Non-pigmented ciliary epithelial cell (primary cell): ENCODE measurements at places on chromosomes 1 and 21.

DNA sequence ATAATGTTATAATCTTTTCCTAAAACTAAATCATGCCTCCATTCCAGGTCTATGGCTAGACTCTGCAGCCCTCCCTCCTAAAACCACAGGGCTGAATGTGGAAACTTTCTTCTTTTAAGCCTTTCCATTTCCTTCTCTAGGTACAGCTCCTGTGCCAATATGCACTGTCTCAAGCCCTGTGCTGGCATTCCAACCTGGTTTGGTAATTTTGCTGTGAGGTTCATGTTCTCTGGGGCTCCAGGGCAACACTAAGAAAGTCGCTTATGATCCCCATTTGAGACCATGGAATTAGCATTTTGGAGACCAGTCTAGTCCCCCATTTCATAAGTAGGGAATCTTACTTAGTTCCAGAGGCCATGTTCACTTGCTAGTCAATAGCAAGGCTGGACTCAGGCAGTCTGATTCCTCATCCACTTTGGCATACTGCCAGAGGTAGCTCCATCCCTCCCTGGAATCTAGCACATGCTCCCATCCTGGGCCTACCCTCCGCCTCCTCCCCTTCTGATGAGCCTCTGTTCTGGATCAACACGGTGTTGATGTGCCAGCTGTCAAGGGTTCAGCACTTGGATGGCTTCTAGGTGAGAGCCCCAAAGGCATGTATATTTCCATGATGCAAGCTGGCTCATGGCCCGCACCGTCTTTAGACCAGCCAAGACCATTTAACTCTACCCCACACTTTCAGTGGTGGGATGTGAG, 36.5 kb downstream of the ZMYND12 start:
- no peak for DNase-seq

DNA sequence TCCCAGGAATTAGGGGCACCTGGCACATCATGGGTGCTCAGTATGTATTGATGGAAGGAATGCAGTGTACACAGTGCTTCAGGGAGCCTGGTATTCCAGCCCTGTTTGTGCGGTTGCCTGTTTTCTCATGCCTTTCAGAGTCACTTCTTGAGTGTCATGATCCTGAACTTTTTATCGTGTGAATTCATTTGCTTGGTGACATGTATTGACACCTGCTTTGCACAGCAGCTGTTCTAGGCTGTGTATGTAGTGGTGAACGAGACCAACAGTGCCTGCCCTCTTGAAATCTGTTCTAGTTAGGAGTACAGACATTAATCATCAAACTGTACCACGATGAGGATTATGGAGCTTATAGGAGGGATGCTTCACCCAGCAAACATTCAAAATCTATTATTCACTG, 6.1 kb downstream of the HTR6 start:
- no peak for DNase-seq

DNA sequence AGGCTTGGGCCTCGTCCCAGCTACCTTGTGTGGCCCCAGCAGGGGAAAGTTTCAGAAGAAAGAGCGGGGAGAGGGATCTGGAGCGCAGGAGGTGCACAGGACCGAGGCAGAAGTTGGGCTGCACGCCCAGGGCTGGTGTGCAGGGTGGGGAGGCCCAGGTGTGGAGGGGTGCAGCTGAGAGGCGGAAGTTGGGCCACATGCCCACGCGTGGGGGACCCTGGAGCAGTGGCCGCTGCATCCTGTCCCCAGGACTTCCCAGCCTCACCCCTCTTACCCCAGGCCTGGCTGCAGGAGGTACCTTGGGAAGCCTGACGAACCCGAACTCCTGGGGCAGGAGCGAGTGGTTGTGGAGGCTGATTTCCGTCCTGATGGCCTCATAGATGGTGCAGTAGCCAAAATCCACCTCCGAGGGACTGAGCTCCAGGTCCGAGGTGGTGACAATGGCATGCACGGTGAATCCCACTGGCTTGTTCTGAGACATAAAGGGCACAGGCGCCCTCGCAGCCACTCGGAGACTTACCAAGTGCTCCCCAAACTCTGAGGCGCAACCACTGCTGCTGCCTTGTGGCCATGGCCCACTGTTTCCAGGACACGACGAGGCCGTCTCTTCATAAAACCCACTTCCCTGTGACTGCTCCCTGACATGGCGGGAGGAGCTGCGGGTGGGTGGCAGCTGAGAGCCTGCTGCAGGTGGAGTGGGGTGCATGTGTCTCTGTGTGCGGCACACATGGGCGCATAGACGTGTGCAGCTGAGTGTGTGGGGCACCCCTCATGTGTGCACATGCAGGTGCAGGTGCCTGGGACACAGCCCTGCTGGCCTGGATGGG, 20.4 kb upstream of the TMEM52 start:
- DNase-seq: no peak

- DNase-seq: no peak
Measured at GRCh38 chr1:7266561-7266960, 481.3 kb downstream of the CAMTA1 start.

DNA sequence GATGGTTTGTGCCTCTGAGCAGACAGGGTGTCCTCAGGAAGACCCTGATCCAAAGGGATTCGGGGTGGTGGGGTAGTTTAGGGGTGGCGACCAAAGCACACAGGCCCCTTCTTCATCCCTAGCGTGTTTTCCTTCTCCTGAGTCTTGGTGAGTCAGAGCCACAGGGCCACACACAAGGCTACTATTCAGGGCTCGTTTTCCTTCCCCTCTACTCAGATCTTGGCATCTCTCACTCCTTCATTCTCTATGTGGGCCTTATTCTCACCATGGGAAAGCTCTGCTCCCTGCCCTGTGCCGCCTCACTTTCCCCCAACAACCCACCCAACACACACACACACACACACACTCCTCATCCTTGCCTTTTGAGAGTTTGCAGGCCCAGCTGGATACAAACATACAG, 43.6 kb upstream of the WNT2B start:
- DNase-seq: no peak
